ENCODE measurements at places on chromosomes 5 and 9. TPM values are rescaled to one million over a fixed set of nuclear protein-coding genes. Genes with fewer than 3 reads are reported as not detected.

- no peak for DNase-seq
Observed at GRCh38 chr5:167180906-167181305, 1110.5 kb upstream of the WWC1 start.

RAPGEF6 gene
- total RNA-seq: 10.6 TPM

SPATA31C2 gene
- not detected for total RNA-seq

DNA sequence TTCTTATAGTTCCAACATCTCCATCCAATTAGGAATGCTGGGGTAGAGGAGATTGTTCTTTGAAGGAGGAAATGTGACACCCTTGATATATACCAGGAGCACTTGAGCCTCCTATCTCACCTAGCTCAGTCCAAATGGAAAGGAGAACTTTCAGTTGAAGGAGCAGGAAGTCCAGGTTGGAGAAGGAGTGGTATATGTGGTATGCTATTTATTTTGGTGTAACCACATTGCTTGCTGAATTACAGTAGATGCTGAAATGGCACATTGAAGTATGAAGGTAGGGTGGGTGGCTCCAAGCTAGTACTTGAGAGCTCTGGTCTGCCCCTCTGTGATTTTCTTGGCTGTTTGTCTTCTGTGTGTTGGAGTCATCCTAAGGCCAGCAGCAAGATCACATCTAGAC, 6.1 kb downstream of the CSNK1G3 start:
- DNase-seq: no peak

DNA sequence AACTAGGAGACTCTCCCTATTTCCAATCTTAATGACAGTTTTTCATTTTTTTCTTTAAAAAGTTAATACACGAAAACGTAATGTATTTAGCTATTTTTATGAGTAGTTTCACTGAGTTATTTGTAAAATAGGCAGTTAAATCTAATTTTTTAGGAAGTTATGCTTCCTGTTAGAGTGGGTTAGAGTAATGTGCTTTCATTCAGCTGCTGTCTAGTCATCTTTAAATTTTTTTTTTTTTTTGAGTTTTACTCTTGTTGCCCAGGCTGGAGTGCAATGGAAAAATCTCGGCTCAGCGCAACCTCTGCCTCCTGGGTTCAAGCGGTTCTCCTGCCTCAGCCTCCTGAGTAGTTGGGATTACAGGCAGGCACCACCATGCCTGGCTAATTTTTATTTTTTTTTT, 34.0 kb downstream of the CDC42SE2 start:
- DNase-seq: no peak
